ENCODE measurements at places on chromosomes 5 and 9. TPM values are rescaled to one million over a fixed set of nuclear protein-coding genes. Genes with fewer than 3 reads are reported as not detected.

TBC1D2 gene
- 56.0 TPM for total RNA-seq

F2RL1 gene
- 23.6 TPM for total RNA-seq

ADRB2 gene
- total RNA-seq = under 0.01 TPM

GRM6 gene
- total RNA-seq = not detected

CD72 gene
- 0.35 TPM for total RNA-seq

CD14 gene
- total RNA-seq = 0.18 TPM

FAT2 gene
- total RNA-seq = not detected

PIP5KL1 gene
- 1.2 TPM for total RNA-seq

ARID3C gene
- total RNA-seq = 0.58 TPM

LCN6 gene
- not detected for total RNA-seq

PLAC8L1 gene
- total RNA-seq = not detected

MSX2 gene
- total RNA-seq = not detected

SHISAL2B gene
- not detected for total RNA-seq

IER5L gene
- 49.4 TPM for total RNA-seq

ROPN1L gene
- total RNA-seq = 1.8 TPM

CRB2 gene
- not detected for total RNA-seq

ORM2 gene
- not detected for total RNA-seq

OBP2B gene
- total RNA-seq = not detected

CHMP5 gene
- total RNA-seq = 57.6 TPM

MARVELD2 gene
- 0.71 TPM for total RNA-seq

LCP2 gene
- total RNA-seq = not detected

FGF1 gene
- total RNA-seq = 1.8 TPM

INVS gene
- total RNA-seq = 9.5 TPM

FBN2 gene
- total RNA-seq = 63.1 TPM

Measured in myometrial cell (primary cell).